ENCODE measurements at places on chromosomes 5 and 9.

DNA sequence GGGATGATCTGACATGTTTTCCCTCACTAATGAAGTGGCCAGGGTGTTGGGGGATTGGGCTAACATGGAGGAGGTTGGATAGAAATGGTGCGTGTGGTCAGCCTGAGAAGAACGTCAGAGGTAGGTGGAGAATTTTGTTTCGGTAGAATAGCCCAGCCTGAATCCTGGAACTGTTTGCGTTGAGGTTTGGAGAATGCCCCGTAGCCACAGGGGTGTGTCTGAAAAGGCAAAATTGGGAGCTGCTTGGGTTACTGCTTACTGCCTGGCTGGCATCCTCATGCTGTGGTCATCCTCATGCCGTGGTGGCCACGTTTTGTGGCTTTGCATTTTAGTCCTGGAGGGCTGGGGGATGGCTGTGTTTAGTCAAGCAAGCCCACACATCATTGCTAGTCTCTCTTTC, 236.9 kb downstream of the GOLPH3 start:
- no peak for DNase-seq

- peak; percentile 81 for DNase-seq
These were observed 505 bp downstream of the C5orf34 start for GRCh38 chr5:43514471-43514815.

DNA sequence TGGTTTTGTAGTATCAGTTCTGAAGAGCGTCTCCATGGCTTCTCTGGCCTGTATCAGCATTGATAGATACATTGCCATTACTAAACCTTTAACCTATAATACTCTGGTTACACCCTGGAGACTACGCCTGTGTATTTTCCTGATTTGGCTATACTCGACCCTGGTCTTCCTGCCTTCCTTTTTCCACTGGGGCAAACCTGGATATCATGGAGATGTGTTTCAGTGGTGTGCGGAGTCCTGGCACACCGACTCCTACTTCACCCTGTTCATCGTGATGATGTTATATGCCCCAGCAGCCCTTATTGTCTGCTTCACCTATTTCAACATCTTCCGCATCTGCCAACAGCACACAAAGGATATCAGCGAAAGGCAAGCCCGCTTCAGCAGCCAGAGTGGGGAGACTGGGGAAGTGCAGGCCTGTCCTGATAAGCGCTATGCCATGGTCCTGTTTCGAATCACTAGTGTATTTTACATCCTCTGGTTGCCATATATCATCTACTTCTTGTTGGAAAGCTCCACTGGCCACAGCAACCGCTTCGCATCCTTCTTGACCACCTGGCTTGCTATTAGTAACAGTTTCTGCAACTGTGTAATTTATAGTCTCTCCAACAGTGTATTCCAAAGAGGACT, 1.5 kb downstream of the GPR21 start:
- no peak for DNase-seq

- no peak for DNase-seq
These were observed 91.2 kb downstream of the PDZD2 start for GRCh38 chr5:31730139-31730538.

GRCh38 chr5:130350131-130350530, 445.9 kb downstream of the CHSY3 start:
- no peak for DNase-seq

DNA sequence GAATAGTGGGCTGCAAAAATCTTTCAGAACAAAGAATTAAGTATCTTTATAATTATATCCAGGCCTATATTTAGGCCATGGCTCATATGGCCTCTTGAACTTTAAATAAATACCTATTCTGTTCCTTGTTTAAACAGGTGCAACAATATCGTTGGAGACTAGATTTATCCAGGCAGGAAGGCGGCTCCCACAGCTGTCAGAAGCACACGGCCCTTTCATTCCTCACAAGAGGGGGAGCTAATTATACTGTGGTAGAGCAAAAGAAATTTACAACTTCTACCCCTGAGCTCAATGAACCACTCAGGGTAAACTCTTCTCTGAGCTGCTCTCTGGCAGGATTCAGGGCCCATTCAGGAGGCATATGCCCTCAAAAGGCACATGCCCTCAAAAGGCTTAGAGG, 31.3 kb downstream of the TMEM174 start:
- peak; percentile 92 for DNase-seq

GRCh38 chr9:4382722-4383317, 83.0 kb upstream of the GLIS3 start:
- peak; percentile 28 for DNase-seq

GRCh38 chr5:145010834-145011233, 824.3 kb downstream of the PRELID2 start:
- DNase-seq, result no peak

DNA sequence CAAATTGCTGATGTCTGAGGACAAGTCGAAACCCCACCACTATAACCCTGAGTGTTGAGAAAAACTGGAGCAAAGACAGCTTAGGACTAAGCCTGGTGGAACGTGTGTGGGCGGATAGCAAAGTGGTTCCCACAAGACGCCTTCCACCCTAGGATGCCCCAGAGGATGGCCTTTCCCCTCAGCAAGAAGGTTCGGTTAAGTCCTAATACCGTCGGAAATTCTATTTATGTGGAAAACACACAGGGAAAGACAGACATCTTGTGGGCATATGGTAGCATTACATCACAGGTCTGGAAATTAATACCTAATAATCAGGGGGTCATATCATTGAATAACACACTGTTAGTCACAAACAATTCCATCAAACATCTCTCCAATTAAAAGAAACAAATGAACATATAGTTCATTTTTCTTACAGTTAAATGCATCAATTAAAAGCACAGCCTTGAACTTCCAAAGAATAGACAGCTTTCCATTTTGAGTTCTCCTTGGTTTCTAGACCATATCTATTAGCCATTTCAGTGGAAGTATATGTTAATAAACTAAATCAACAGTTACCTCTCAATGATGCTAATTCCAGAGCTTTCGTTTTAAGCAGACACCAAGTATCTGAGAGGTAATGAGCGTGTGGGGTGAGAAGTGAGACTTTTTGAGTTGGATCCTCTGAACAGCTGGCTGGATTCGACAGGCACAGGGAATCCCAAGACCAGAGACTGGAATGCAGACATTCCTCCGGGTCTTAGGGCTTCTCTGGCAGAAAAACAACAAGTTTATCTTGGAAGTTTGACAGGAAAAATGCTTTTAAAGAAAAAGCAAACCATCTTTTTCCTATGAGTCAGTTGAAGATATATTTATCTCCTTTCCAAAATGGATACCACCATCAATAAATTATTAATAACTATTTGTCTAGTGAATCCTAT, 2.9 kb upstream of the ICE1 start:
- DNase-seq, result peak; percentile 65

- DNase-seq, result no peak
These were observed 216.3 kb downstream of the KIAA0825 start for GRCh38 chr5:94402096-94402495.

- DNase-seq, result no peak
These were observed 47.2 kb downstream of the GLDC start for GRCh38 chr9:6598249-6598725.

DNA sequence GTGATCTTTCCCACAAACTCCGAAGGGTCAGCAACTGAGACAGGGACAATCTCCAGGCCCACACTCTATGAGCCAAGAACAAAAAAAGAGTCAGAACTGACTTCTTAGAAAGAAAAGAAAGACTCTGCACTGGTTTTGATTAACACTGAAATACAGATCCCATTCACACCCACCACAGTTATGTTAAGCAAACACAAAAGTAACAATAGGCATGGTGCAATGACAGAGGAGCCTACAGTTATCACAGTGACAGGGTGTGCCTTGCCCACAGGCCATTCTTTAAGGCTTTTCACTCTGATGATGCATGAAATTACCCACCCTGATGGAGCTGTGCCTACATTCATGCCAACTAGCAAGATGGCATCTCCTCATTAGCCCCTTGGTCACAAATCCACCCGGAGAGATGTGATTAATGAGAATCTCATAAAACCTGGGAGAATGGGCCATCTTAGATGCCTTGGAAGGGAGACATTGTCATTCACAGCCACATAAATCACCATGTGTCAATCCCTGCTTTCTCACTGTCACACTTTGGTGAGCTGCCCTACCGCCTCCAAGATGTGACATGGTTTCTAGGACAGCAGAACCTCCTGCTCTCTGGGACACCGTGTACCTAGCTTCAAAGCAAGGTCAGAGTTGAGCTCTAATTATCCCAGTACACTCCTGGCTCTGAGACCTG, 27.6 kb upstream of the FSTL4 start:
- DNase-seq, result no peak

GRCh38 chr9:129624947-129625346, 1.0 kb upstream of the NTMT1 start:
- peak; percentile 51 for DNase-seq

DNA sequence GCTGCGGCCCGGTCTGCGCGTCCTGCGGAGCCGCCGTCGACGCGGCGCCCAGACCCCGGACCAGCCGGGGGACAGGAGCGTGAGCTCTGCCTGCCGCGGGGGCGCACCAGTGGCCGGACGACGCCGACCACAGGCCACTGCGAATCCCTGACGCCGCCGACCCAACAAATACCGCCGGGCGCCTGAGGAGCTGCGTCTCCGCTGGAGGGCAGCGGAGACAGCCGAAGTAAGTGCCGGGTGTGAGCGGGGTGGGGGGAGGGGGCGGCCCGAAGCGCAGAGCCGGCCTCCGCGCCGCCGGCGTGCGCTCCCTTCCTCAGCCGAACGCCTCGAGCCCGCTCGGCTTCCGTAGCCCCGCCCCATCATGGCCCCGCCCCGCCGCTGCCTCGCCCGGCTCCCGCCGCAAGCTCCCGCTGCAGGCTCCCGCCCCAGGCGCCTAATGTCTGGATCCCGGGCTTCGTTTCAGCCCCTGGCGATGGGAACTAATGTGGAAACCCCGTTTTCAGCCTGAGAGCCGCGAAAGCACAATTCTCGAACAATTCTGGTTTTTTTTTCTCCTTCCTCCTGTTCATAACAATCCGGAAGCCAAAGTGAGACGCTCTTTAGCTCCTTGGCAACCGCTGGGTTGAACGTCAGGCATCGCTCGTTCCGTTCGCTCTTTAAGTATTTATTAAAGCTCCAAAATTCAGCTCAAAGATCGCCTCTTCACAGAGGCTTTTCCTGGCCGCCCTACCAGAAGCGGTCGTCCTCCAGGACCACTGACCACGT, at the start of gene RFK:
TSS of gene RFK (minus strand) at position 232 of the 765 bp plus-strand sequence. CDS start 255 bp downstream, outside the sequence.
- DNase-seq, result peak; percentile 87

DNA sequence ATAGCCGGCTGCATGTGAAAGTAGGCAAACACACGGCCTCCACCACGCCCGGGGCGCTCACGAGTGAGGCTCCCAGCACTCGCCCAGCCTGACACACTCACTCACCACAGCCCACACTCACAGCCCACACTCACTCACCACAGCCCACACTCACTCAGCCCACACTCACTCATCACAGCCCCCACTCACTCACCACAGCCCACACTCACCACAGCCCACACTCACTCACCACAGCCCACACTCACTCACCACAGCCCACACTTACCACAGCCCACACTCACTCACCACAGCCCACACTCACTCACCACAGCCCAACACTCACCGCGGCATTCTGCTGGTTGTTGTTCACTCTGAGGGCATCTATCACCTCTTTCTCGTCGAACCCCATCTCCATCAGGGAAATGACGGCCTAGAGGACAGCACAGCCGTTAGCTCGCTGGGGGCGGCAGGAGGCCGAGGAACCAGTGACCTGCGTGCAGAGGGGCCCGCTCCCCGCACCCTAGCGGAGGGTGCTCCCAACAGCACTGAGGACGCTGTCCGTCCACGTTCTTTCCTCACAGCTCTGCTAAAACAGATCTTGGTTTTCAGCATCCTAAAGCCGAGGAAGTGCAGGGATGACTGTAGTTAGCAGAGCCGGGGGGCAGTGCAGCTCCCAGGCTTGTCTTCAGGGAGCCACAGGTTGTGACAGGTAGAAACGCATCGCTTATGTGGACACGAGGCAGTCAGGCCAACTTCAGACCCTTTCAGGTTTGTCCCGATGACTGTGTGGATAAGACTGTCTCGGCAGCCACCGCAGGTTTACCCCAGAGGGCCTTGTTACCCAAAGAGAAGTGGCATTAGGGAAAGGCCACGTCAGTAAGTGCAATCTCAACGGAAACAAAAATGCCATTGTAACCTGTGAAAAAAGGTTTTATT, 21.6 kb downstream of the UBAC1 start:
- no peak for DNase-seq

DNA sequence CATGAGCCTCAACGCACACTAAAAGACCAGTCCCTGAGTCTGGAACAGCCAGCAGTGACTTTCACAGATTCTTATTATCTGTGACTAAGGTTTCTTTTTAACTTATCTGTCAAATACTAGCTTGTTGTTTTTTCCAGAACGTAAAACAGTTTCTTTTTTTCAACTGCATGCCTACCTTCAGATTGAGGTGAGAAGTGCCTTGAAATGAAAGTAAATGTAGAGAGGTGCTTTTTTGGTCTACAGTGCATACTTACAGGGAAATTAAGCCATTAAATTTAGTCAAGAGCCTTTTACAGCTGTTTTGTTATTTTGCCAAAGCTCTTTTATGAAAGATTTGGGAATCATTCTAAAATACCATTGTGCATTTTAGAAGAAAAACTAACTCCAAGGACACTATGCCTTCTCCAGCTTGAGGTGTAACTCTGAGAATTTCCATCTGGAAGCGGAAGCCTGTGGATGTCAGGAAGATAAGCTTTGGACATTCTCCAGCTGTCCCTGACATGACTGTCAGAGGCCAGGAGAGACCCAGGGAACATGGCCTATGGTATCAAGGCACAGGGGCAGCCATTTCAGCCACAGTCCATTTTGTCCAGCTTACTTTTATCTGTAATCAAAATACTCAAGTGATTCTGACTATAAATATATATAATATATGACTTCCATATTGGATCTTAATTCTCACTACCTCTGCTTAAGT, 230.3 kb downstream of the GLIS3 start:
- no peak for DNase-seq

- peak; percentile 74 for DNase-seq
These were observed 34.1 kb downstream of the SPRY4 start for GRCh38 chr5:142290577-142291299.

- DNase-seq, result peak; percentile 91
These were observed 28.4 kb downstream of the NNT start for GRCh38 chr5:43631182-43631910.

- DNase-seq, result no peak
These were observed 24.6 kb downstream of the SECISBP2 start for GRCh38 chr9:89342948-89343347.

- peak; percentile 14 for DNase-seq
These were observed 1.0 kb upstream of the EFNA5 start for GRCh38 chr5:107671742-107672210.

GRCh38 chr9:113579283-113580040, 115.9 kb downstream of the RGS3 start:
- peak; percentile 45 for DNase-seq

DNA sequence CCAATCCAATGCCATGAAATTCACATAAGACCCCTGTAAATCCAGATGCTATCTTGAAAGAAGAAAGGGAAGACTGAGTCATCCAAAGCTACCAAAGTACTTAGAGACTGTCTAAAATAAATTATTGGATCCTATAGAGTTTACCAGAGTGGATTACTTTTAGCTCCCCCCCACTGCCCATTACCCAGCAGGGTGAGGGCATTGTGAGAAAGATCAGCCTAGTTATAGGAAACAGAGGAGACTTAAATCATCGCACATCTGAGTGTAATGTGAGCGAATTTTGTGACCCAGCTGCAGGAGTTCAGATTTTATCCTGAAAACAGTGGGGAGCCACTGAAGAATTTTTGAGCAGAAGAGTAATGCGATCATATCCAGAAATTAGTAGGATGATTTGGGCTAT, 1.6 kb upstream of the ENHO start:
- no peak for DNase-seq

- no peak for DNase-seq
These were observed 50.4 kb upstream of the PTGS1 start for GRCh38 chr9:122320413-122320881.

GRCh38 chr5:141778206-141778605, 96.2 kb upstream of the ARAP3 start:
- no peak for DNase-seq

GRCh38 chr9:13718086-13718485, 438.6 kb upstream of the MPDZ start:
- DNase-seq, result no peak
